Right renal pelvis (tissue), 4 donors: ENCODE measurements at places on chromosomes 13 and 19. TPM values are rescaled to one million over a fixed set of nuclear protein-coding genes. Genes with fewer than 3 reads are reported as not detected.
A peak's percentile ranks its signal among the peaks of the same experiment; 100 is the strongest.

DNA sequence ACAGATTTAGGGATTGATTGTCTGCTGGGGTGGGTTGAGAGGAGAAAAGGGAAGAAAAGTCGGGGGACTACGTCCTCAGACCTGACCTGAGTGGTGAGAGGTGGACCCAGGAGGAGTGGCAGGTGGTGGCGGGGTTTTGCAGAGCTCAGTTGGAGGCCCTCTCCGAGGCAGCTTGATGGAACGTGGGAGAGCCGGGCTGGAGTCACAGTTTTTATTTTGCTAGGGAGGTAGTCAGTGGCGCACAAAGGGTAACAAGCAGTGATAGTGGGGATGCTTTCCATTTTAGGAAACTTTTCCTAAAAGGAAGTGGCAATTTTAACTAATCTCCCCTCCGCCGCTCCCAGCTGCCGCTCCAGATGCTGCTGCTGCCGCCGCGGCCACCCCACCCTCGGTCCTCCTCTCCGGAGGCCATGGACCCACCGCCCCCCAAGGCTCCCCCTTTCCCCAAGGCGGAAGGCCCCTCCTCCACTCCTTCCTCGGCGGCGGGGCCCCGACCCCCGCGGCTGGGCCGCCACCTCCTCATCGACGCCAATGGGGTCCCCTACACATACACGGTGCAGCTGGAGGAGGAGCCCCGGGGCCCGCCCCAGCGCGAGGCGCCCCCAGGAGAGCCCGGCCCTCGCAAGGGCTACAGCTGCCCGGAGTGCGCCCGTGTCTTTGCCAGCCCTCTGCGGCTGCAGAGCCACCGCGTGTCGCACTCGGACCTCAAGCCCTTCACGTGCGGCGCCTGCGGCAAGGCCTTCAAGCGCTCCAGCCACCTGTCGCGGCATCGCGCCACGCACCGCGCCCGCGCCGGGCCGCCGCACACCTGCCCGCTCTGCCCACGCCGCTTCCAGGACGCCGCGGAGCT lies 1.1 kb upstream of the ZNF581 start:
- no peak for DNase-seq

Gene TMEM238
- 1.6 TPM for polyA plus RNA-seq

DNA sequence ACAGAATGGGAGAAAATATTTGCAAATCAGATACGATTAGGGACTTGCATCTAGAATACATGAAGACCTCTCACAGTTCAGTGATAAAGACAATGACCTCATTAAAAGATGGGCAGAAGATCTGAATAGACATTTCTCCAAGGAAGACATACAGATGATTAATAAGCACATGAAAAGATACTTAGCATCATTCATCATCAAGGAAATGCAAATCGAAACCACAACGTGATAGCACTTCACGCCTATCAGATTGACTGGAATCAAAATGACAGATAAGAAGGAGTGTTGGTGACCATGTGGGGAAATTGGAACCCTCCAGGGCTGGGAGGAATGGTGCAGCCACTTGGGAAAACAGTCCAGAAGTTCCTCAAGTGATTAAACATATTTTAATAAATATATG lies 25.8 kb downstream of the CFAP97D2 start:
- DNase-seq = no peak

DNA sequence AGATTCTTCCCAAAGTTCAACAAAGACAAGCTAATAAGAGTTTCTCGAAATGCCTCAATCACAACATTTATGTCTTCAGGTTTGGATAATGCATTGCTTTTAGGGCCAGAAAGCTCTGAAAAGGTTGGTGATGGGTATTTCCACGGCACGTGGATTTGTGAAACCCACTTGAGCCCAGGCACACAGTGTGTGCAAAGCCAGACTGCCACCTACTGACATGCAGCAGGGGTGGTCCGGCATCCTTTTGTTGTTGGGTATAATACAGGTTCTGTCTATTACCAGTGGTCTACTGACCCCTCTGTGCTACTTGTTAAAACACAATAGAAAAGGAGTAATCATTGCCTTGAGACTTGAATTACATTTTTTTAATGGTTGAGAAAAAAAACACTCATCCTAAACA lies 225.6 kb downstream of the RAP2A start:
- peak; percentile 16 for DNase-seq

Gene SHISA7
- polyA plus RNA-seq = 0.10 TPM

DNA sequence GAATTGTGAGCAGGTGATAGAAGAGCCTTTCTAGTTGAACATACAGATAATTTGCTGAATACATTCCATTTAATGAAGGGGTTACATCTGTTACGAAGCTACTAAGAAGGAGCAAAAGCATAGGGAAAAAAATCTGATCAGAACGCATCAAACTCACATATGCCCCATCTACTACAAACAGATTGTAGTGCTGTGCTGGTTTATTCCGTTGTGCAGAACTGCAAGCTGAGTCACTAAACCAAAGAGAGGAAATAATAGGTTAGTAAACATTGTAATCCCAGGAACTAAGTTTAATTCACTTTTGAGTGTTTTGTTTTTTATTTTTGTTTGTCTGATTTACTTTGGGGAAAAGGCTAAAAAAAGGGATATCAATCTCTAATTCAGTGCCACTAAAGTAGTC lies 136.3 kb downstream of the CDK8 start:
- no peak for DNase-seq

GRCh38 chr13:46267166-46267565 lies 55.4 kb downstream of the LRRC63 start:
- DNase-seq = no peak

DNA sequence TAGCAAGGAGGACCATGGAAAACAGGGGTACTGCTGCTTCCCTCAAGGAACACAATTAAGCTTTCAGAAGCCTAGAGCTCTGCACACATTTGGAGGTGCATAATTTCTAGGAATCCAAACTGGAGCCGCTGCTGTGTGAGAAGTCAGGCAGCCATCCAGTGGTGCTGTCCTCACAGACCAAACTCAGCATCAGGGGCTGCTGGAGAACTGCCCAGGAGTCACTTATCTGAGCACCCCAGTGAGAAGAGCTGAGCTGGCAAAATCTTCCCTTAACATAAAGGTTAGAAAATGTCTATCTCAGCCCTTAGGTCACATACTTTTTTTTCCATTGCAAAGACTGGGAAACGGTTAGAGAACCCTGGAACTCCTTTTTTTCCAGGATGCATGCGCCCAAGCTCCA lies 72.8 kb downstream of the ATP7B start:
- no peak for DNase-seq

- no peak for DNase-seq
Observed at GRCh38 chr13:48560657-48561337, 27.9 kb upstream of the RCBTB2 start.

DNA sequence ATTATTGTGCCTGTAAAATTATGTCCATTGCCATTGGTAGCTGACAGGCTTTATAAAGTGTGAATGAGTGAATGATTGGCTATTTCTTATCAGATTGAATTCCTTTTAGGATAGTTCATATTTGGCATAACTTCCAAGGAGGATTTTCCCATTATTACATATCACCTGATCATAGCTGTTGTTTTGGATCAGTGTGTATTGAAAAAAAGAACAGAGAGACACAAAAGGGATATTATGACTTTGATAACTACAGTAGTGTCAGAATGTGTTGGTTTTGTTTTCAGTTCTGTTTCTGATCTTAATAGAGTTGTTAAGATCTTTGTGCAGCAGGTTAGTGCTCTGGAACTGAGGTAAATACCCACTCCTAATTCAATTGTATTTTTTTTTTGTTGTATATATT lies 103.8 kb downstream of the LRCH1 start:
- DNase-seq = no peak

Gene CKM
- 0.40 TPM for polyA plus RNA-seq

Gene PSG7
- not detected for polyA plus RNA-seq

Gene CLEC4G
- not detected for polyA plus RNA-seq

DNA sequence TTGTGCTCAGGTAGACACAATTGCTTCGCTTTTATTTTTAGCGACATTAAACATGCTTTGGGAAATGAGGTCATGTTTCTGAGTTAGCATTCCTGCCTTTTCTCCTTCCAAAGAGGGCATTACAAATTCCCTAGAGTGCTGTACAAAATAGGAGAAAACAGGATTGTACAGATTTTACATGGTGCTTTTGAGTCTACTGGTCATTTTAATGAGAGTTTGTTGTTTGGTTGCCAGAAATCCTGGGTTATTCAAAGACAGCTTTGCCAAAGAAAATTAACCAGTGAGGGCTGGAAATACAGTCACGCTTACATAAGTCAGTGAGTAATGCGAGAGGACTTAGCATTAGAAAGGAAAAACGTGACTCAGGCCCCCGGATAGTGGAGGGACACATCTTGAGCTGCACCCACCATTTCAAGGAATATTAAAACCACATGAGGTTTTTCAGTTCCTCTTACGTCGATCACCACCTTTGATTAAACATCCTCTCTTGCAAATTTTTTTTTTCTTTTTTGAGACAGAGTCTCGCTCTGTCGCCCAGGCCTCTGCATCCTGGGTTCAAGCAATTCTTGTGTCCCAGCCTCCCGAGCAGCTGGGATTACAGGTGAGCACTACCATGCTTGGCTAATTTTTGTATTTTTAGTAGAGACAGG lies 55.4 kb downstream of the SACS start:
- DNase-seq = no peak
